ENCODE measurements at places on chromosomes 2 and 18. TPM values are rescaled to one million over a fixed set of nuclear protein-coding genes. Genes with fewer than 3 reads are reported as not detected.
A peak's percentile ranks its signal among the peaks of the same experiment; 100 is the strongest.

SERPINB2 gene
- not detected for total RNA-seq

NETO1 gene
- not detected for total RNA-seq

MCM6 gene
- 190 TPM for total RNA-seq

DNA sequence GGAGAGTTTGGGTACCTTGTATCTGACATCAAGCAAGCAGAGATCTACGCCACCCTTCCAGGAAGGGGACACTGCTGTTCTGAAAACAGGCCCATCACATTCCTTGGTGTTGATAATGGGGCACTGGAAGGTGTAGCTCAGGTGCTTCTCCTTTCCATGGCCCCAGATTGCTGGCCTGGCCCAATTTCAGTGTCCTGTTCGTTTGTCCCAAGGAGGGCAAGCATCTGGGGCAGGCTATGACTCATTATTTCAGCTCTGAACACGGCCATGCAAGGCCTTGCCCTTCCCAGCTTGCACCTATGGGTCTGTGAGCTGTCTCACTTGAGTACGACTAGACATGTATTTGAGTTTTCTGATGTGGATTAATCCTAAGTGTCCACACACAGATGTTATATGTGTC is 101.5 kb downstream of the FHOD3 start:
- no peak for DNase-seq

GKN2 gene
- not detected for total RNA-seq

DNA sequence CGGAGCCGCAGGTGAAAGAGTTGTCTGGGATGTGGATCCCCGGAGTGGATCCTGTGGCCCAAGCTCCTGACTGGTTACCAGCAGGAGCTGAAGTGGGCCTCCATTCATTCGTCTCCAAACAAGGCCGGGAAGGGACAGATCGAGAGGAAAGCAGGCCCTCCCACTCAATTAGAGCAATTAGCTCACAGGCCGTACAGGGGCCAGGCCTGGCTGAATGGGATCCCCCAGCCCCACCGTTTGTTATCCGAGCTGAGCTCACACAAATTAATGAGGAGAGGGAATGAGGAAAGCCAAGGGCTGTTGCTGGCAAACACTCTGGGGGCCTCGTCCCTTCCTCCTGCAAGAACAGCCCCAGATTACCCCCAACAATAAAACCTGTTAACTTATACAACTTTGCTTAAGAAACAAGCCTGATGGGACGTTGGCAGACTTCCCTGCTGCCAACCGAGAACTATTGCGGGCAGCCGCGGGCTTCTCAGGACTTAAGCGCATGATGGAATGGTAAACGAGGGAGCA is 338.0 kb downstream of the BCL11A start:
- no peak for DNase-seq

DNA sequence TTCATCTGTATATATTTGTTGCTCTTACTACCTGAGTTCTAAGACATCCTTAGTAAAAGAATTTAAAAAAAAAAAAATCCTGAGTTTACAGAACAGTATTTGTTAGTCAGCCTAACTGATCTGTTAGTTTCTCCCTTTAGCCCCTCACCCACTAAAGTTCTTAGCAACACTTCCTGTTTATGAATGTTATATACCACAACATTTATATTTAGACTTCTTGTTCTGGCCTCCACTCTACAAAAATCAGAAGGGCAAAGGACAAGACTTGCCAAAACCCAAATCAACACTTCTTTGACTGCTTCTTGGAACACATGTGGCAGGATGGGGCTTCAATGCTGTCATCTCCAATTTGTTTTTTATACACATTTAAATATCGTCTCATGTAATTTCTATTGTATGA is 71.1 kb downstream of the MGAT5 start:
- no peak for DNase-seq

- no peak for DNase-seq
These were observed 796 bp downstream of the AOX1 start for GRCh38 chr2:200586644-200586975.

- no peak for DNase-seq
These were observed 62.9 kb downstream of the AFTPH start for GRCh38 chr2:64586883-64587481.

- DNase-seq, result no peak
These were observed 39.8 kb downstream of the RBM45 start for GRCh38 chr2:178152033-178152432.

GRCh38 chr2:88813612-88814011 is 122.1 kb downstream of the RPIA start:
- no peak for DNase-seq

- DNase-seq, result no peak
These were observed 138.4 kb upstream of the CCDC68 start for GRCh38 chr18:55097456-55098170.

VWC2L gene
- total RNA-seq, result not detected

ANKAR gene
- 4.0 TPM for total RNA-seq

DNA sequence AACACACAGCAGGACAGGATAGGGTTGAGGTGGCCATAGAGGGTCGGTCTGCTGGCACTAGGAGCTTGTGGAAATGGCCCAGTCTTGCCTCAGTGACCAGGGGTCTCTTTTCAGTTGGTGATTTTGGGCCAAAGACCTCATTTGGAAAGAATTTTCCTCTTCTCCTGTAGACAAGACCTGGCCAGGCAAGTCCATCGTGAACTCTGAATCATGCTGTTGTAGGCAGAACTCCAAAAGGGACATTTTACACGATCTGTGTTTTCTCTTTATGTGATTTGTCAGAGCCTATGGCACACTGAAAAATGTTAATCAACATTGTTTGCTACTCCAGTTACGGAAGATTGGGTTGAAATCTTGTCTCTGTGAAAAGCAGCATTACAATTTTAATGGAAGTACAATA is 126.1 kb upstream of the PXDN start:
- no peak for DNase-seq

- no peak for DNase-seq
These were observed 12.8 kb downstream of the ALPG start for GRCh38 chr2:232419245-232420072.

DNA sequence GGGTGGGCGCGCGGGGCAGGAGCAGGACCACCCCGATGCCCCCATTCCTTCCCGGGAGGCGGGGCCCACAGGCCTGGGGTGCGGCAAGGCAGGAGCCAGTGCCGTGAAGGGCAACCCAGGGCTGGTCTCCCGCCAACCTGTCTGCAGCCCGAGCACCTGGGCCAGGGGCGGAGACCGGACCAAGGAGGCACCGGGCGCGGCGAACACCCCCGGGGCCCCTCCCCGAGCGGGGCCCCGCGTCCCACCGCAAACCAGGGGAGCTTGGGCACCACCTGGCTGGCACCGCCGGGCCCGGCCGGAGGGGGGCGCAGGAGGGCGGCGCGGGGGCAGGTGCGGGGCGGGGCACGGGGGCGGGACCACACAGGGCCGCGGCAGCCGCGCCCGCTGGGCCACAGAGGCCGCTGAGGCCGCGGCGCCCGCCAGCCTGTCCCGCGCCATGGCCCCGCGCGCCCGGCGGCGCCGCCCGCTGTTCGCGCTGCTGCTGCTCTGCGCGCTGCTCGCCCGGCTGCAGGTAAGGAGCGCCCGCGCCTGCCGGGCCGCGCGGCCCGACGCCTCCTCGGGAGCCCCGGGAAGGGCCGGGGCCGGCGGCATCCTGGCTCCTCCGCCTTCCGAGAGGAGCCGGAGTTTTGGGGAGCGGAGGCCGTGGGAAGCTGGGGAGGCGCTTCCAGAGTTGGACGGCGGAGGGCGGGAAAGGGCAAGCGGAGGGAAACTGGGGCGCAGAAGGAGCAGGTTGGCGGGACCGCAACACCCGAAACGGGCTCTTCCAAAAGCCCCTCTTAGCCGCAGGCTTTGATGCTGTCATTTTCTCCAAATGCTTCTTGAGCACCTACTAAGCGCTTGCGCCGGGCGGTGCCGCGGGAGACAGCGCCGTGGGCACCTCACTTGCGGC is at the start of gene TNFRSF11A:
TSS of gene TNFRSF11A (plus strand) at position 394 of the 889 bp plus-strand sequence. CDS start at position 437, 43 bp downstream.
- peak; percentile 62 for DNase-seq

DNA sequence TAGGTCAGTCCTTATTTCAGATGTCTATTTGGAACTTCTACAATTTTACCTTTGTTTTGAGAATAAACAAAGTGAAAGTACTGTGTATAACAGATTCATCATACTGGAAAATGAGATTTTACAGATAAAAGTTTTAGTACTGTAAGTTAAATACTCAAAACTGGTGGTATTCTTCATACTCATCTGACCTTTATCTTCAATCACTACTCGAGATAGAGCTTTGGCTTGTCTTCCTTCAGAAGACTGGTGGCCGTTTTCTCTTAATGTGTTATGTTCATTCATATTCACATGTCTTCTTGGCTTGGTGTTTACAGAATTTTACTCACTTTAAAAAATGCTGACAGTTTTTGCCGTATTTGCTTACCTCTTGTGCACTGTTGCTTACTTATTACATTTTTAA is 2.1 kb downstream of the SPOPL start:
- no peak for DNase-seq

ACYP2 gene
- 4.3 TPM for total RNA-seq

DNA sequence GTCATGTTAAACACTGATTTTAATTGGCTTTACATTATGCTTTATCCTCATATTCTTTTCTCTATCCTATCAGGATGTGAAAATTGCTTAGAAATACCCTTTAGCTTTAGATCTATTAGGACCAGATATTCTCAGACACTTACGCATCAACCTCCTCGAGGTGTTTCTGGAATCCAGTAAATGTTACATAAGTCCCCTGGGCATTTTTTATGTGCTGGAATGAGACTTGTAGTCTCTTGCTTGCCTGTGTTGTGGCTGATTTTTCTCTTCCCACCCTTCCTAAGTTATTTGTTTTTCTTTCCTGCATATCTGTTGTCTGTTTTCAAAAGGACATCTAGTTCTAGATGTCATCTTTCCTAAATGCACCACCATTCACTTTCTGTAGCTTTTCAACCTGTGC is 197.1 kb downstream of the CCDC85A start:
- no peak for DNase-seq

DNA sequence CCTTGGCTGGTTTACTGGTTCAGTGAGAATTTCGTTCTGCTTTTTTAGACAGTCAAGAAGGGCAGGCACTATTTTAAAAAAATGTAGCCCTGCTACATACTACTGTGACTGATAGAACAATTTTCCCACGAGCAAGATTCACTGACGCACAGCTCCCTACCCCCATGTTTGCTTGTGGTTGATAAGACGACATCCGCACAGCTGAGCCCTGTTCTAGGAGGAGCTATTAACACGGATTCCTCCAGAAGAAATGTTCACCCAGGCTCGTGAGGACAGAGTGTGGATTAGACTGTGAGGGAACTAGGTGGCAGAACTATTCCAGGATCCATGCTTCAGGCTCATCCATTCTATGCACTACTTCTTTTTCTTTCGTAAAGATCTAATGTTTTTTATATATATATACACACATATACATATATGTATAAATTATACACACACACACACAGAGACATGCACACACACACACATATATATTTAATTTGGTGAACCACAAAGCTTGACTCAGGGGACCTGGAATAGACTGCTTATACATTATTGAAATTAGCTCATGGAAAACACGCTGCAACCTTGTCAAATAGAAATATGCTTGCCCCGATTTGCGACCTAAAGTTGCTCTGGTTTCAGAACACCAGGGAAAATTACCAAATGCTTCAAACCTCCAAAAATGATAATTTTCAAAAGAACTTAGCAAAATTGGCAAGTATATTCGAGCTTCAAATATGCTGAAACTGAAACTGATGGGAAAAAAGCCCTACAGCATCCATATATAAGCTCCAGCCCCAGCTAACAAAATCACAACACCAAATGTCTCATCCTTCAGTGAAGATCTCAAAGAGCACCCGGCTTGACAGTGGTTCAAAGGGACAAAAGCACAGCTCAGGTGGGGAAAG is 370.4 kb downstream of the SOCS6 start:
- no peak for DNase-seq

DNA sequence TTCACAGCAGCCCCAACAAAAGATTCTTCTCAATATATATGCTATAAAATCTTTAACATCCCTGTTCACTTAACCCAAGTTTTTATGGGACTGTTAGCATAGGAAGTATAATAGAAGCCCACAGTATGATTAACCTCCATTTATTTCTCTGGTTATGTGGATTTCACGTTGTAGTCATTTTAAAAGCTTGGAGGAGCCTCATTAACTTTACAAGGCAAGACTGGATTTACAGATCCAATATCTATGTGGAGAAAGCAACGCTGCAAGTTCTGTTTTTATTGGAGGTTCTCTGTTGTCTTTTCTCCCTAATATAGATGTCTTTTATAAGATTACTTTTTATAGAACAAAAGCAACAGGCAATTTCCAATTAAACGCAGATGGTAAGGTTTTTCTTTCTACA is 114.9 kb upstream of the SYT4 start:
- DNase-seq, result no peak
